ENCODE measurements at places on chromosomes 6 and 20.

GRCh38 chr6:155041741-155042279 lies 46.7 kb downstream of the TIAM2 start:
- DNase-seq = no peak

GRCh38 chr6:40958738-40959137 lies 80.3 kb downstream of the UNC5CL start:
- DNase-seq = no peak

GRCh38 chr6:90301816-90302215 lies 5.2 kb upstream of the BACH2 start:
- DNase-seq = no peak

GRCh38 chr6:44920952-44921491 lies 407.1 kb upstream of the RUNX2 start:
- DNase-seq = no peak

- DNase-seq = no peak
Measured at GRCh38 chr6:161169696-161170095, 104.2 kb downstream of the AGPAT4 start.

All from stimulated activated CD8-positive, alpha-beta memory T cell treated with anti-CD3 and anti-CD28 coated beads, Interleukin-7, amount 100 ng/mL, for 4 hours (primary cell).